ENCODE measurements at places on chromosomes 6 and 20.

DNA sequence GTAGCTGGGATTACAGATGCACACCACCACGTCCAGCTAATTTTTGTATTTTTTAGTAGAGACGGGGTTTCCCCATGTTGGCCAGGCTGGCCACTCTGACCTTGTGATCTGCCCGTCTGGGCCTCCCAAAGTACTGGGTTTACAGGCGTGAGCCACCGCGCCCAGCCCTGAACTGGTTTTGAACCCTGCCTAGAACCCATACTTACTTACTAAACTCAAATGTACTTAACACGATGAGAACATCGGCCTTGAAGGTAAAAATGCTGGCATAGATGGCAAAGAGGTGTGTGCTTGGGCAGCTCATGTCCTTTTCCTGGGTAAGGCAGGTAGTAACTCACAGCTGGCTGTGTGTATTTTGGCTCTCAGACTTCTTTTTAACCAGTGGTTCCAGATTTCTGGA lies 3.2 kb upstream of the ARMC12 start:
- no peak for DNase-seq

DNA sequence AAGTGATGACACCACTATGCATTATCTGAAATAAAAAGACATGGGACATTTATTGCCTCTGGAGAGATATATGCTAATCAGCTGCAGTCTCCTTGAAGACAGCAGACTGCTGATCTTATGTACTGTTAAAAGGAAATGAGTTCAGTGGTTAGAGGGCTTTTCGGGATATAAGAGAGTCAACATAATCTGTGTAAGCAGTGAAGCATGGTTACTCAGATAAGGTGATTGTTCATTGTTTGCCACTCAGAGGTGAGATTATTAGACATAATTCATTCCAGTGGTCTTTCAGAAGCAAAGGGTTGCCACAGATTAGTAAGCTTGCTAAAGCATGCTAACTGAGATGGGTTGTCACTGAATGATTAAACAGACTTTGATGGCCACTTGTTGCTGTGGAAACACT lies 1450.7 kb upstream of the ADGRB3 start:
- DNase-seq, result no peak

DNA sequence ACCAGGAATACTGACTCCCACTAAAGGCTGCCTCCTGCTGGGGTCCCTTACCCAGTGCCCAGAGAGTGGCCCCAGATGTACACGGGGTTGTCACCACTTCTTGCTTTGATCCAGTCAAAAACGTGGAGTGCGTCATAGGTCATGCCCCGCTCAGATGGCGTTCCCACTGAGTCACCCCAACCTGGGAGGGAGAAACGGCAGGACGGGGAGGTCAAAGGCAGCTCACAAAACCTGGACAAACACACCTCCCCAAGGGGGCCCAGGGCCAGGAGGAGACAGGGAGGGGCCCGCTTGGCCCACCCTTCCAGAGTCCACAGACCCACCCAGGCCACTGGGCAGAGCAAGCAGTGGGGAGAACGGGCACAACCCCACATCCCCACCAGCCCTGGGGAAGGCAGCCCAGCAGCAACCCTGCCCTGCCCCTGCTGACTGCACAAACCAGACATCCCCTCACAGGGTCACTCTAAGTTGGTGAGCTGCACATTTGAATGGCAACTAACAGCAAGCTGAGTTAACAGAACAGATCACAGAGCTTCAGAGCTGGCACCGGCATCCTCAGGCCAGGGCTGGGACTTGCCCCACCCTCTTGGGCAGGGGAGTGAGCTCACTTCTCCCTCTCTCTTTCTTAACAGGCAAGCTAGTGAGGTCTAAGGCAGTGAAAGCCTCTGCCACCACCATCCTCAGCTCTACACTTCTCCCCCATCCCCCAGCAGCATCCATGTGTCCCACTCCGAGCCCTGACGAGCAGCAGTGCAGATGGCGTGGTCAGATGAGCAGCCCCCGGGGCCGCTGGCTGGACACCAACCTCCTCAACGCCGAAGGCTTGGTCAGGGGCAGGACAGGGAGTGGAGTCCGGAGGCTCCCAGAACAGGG lies 61.7 kb downstream of the PYGB start:
- no peak for DNase-seq

- DNase-seq, result no peak
These were observed 505.1 kb downstream of the QKI start for GRCh38 chr6:163919652-163920051.

DNA sequence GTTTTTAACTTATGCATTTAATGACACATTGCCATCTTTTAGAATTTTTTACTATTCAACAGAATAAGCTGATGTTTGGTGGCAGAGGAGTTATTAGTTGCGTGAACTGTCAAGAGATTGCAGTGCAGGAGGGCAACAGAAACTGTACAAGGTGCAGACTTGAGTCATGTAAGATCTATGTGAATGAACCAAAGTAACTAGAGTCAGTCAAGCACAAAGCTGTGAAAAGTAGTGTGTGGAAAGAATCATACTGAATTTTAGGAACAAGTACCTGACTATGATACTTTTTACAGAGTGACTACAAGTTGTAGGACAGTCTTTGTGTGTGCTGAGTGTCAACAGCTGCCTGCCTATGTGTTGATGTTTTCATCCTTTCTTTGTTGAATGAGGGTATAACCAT lies 2.7 kb upstream of the C6orf163 start:
- no peak for DNase-seq

- no peak for DNase-seq
These were observed 3.6 kb downstream of the BTBD3 start for GRCh38 chr20:11921321-11921720.
